ENCODE measurements at places on chromosomes 3 and 15.

DNA sequence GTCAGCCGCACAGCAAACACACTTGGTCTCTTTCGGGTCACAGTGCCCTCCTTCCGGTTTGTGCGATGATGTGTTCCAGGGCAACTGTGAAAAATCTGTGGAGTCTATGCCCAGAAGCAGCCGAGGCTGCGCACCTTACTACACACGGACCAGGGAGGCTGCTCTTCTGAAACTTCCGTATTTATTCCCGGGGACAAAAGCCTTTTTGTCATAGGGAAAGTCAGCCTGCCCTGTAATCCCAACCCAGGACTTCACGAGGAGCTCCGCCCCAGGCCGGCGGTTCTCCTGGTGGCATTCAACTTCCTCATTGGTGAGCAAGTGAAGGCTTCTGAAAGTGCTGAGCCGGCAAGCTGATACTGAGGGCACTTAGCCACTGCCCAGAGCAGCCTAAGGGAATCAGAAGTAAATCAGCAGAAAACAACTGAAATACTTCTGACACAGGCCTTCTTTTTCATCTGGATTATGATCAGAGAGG, 126.5 kb downstream of the FMN1 start:
- DNase-seq: peak; percentile 9

DNA sequence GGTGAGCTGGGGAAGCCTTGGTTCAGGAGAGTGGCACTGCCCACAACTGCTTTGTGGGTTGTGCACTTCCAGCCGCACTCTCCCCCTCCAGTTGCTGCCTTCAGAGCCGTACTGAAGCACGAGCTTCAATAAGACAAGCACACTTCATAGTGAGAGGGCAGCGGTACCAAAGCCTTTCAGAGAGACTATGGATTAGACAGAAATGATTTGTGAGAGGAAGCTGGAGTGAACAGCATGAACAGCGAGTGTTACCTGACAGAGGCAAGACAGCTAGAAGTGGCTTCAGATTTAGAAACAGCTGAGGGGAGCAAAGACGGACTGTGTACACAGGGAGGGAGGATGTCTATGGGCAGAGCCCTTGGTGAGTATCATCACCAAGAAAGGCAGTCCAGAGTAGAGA, 31.1 kb downstream of the HCLS1 start:
- DNase-seq: no peak

- no peak for DNase-seq
Observed at GRCh38 chr15:90020021-90020735, 19.1 kb downstream of the ZNF710 start.

GRCh38 chr15:54045397-54045796, 67.2 kb downstream of the UNC13C start:
- DNase-seq: no peak

- DNase-seq: no peak
Observed at GRCh38 chr3:89227218-89227617, 119.8 kb downstream of the EPHA3 start.

GRCh38 chr3:197011780-197012539, 17.7 kb downstream of the MELTF start:
- no peak for DNase-seq

DNA sequence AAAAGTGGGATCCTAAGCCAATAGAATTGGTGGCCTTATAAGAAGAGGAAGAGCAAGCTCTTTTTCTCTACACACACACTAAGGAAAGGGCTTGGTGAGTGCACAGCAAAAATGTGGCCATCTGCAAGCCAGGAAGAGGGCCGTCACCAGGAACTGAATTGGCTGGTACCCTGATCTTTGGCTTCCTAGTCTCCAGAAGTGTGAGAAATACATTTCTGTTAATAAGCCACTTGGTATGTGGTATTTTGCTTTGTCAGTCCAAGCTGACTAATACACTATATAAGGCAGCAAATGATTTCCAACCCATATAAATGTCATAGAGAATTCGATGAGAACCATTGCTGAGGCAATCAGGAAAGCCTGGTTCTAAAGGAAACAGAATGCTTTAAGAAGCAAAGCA, 816.3 kb upstream of the SEMA6D start:
- no peak for DNase-seq

GRCh38 chr15:78810362-78811123, 721 bp downstream of the ADAMTS7 start:
- DNase-seq: peak; percentile 14

DNA sequence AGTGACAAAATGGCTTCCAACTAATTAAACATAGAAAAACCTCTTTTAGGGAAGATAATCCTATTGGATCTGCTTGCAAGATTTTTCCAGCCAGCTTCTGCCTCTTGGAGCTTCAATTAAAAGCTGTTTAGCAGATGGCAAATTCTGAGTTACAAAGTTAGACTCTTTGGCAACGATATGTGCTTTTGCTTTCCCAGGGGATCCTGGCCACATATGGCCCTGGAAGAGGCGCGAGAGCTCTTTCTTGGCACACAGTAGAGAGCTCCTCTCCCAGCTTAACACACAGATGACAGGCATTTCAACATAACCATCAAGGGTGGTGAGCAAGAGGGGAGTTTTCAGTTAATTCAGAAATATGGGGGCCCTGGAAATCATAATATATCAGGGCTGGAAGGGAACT, 41.6 kb upstream of the GALNT15 start:
- DNase-seq: no peak

- no peak for DNase-seq
Observed at GRCh38 chr15:41813426-41813825, 14.5 kb upstream of the JMJD7 start.

DNA sequence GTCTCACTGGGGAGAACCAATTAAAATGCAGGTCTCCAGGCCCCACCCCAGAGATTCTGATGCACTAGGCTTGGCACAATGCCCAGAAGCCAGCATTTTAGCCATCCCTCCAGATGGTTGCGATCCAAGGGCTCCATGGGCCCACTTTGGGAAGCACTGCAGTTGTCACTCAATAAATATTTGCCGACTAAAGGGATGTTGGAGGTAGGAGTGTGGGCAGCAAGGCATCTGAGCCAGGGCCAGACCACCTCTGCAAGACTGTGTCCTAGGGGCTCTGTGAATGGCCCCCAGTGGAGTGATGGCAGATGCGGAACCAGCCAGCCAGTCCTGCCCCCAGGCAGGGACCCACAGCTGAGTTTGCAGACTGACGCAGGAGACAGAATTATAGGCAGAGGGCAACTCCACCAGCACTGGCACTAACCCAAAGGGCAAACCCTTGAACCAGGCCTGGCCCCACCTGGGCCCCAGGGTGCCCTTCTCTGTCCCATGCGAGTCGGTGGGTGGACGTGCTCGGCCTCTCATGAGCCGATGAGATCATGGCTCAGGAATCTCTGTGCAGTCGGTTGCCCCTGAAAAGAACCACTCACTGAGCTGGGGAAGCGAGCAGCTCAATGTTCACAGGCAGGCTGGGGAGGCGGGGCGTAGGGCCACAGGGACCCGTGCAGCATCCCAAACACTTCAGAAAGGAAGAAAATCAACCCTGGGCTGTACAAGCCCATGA, 49.7 kb downstream of the SEMA5B start:
- DNase-seq: no peak

DNA sequence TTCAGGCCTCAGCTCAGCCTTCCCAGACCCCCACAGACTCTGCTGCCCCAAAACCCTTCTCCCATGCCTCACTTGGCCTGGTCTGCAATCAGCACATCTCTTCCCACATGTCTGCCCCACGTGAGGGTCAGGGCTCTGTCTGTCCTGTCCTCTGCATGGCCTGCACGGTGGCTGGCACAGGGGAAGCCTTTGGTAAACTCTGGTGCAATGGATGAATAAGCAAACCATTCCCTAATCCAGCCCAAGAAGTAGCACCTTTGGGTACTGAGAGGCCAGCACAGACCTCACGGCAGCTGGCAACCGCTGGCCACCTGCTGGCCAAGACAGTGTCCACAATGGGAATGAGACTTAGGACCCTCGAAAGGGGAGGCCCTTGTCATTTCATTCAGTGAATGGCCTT, 27.7 kb downstream of the ABTB1 start:
- no peak for DNase-seq

GRCh38 chr3:45029661-45030060, 3.6 kb downstream of the CLEC3B start:
- no peak for DNase-seq

DNA sequence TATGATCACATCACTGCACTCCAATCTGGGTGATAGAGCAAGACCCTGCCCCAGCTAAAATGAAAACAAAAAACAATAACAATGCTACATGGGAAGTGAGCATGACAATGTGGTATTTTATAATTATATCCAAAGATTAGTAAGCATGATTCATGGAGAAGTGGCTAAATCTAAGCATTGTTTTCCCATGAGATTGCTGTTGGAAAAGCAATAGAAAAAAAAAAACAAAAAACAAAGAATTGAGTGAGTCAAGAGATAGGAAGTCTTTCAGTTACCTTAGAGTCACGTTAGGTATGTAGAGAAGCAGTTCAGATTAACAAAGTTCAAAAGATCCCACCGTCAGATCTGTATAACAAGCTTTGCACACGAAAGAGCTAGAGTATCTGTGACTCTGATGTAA, 210.3 kb upstream of the CNTN6 start:
- DNase-seq: no peak

- no peak for DNase-seq
Observed at GRCh38 chr3:113055201-113055600, 64.4 kb downstream of the GTPBP8 start.

GRCh38 chr3:65245133-65246063, 557.6 kb upstream of the ADAMTS9 start:
- DNase-seq: no peak

DNA sequence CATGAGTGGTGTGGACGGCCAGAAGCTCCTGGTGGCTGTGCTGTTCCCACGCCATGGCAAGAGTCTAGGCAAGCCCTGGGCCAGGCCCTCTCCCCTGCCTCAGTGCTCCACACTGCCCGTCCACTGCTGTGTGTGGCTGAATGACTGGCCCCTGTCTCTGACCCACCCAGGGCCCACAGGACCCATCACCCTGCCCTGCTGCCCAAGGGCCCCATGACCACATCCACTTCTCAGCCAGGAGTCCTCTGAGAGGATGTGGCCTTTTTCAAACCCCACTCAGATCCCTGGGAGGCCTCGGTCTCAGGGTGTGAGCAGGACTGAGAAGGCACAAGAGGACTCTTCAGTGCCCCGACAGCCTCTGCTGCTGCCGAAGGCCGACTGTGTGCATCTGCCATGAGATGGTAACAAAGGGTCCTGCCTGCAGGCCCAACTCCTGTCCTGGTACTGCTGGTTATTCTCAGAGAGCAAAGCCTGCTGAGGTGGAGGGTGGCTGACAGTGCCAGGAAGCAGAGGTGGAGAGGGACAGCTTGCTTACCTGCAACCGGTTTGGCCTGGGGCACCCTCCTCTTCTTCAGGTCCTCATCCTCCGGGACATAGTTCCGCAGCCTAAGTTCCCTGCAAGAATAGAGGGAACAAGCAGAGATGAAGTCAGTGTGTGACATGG, 47.5 kb downstream of the PTH1R start:
- no peak for DNase-seq

- no peak for DNase-seq
Observed at GRCh38 chr3:116808725-116809124, 99.1 kb downstream of the TUSC7 start.

GRCh38 chr3:101928890-101929289, 79.6 kb downstream of the NFKBIZ start:
- DNase-seq: no peak

DNA sequence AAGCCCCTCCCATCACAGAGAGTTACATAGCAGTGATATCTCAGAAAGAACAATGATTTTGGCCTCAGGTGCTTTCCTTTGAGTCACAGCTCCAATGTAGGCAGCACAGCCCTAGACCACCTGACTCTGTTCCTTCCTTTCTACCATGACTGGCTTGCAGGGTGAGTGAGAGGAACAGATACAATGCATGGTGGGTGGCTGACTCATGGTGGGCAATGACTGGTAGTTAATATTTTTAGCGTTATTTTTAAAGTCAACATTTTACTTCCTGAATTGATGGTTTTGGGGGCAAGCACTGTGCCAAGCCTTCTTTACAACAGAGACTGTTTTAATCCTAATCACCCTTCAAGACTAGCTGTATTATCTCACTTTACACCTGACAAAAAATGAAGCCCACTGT, 32.8 kb upstream of the ST3GAL6 start:
- no peak for DNase-seq

- DNase-seq: no peak
Observed at GRCh38 chr15:77980098-77980497, 97.4 kb downstream of the TBC1D2B start.

GRCh38 chr3:130835483-130835882, 58.4 kb upstream of the ATP2C1 start:
- DNase-seq: no peak

DNA sequence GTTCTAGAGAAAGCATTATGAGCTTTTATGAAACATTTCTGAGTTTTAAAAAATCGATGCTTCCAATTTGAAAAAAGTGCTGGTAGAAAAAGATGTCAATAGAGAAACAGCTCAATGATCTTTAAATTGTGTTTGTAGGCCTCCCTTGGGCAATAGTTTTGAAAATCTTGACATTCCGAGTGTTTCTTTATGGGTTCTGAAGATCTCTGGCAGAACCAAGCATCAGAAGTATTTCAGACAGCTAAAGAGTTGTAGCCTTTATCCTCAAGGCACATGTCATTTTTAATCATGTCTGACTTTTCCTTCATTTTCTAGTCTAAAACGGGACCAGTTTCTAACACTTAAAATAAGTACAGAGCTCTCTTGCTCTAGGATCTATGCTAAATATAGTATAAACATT, 188.1 kb upstream of the CBLB start:
- DNase-seq: no peak

GRCh38 chr3:48919215-48920138, 835 bp downstream of the ARIH2 start:
- DNase-seq: peak; percentile 63

- no peak for DNase-seq
Observed at GRCh38 chr15:41782371-41783282, 8.3 kb downstream of the MAPKBP1 start.

- no peak for DNase-seq
Observed at GRCh38 chr15:85545752-85546151, 165.3 kb downstream of the AKAP13 start.

GRCh38 chr3:141412936-141413354, 44.6 kb downstream of the ZBTB38 start:
- DNase-seq: no peak

- DNase-seq: no peak
Observed at GRCh38 chr15:34012461-34013028, 26.5 kb downstream of the AVEN start.

Measured in stimulated activated CD4-positive, alpha-beta T cell treated with anti-CD3 and anti-CD28 coated beads, Interleukin-2, amount 100 ng/mL, for 24 hours (primary cell).